Activated T-cell treated with anti-CD3 and anti-CD28 coated beads, Interleukin-2, amount 50 U/mL, for 4 hours (primary cell): ENCODE measurements at places on chromosomes 5 and 9.

DNA sequence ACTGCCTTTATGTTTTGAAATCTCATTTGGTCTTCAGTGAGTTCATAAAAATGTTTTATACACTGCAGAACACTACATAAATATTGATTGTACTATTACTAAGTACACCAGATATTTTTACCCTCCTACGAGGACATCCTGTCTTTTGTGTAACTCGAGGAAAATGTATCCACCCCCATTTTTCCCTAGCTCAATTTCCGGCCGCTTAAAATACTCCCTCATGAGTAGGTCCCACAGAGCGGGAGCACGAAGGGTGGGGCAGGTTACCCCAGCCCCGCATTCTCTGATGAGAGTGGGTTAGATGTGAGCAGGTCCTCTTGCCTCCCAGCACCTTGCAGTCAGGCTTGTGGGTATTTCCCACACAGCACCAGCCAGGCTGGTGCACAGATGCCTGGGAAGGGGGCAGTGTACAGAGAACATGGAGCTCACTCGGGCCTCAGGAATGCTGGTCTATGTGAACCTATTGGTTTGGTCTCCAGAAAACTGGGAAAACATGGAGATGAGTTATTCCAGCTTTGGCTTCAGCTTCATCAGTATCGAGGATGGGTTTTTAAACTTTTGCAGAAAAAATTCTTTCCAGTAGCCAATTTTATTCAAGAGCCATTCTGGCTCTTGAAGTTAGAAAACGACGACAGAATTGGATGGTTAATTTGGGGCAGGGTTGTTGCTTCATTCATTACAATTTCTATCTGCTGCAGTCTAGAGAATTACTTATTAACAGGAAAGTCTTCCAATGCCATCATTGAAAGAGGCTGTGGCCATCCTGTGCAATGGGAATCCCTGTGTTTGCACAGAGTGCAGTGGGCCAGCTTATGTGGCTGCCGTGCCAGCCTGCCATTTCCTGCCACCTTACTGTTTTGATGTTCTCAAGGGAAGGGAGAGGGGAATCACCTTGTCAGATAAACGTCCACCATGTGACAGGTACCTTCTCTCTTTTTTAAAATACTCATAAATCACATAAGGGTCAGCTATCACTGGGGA lies 73.2 kb downstream of the WDR41 start:
- no peak for DNase-seq

DNA sequence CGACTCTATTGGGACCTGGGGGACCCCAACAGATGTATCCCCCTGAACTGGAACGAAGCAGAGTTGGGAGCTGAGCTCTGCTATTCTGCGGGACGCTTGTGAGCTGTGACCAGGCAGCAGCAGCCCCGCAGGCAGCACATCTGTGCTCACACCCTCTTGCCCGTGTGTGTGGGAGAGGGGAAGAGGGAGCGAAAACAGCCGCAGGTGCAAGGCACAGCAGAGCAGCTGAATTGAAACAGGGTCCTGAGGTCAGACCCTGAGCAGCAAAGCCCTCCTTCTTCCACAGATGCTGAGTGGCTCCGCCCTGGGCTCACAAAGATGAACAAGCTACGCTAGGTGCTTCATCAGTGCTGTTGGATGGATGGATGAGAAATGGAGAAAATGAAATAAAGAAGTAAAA lies 198.7 kb downstream of the HSPA4 start:
- no peak for DNase-seq

- DNase-seq = no peak
These were observed 32.5 kb upstream of the TIFAB start for GRCh38 chr5:135484674-135485086.

DNA sequence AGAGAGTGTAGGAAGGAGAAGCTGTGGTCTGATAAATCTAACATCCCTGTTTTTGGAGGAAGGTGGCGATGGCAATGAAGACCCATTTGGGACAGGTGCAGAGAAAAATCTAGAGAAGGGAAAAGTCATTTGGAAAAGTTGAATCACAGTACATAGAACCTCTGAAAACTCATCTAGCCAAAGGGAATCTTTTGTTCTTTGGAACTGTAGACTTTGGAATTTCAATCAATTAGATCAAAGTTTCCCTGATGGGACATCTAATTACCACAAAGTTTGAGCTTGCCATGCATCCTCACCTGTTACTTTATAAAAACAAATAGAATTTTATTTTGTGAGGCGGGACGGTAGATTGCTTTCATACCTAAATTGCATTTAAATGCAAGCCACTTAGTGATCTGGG lies 294.9 kb downstream of the TRPM3 start:
- DNase-seq = no peak

GRCh38 chr9:116087751-116088194 lies 65.8 kb upstream of the PAPPA start:
- DNase-seq = no peak

- no peak for DNase-seq
These were observed 371.0 kb downstream of the CSNK1G3 start for GRCh38 chr5:123882965-123883345.

DNA sequence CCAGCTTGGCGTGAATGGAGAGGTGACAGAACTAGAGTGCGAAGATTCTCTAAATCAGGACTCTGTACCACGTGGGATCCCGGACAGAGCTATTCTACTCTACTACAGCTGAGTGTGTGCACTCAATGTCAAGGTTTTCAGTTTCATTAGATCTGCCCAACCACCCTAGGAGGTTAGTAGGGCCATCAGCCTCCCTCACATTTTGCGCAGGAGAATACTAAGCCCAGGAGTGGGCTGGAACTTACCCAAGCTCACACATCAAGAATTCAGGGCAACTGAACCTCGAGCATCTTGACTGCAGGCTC lies 68.3 kb upstream of the TBC1D2 start:
- DNase-seq = no peak

DNA sequence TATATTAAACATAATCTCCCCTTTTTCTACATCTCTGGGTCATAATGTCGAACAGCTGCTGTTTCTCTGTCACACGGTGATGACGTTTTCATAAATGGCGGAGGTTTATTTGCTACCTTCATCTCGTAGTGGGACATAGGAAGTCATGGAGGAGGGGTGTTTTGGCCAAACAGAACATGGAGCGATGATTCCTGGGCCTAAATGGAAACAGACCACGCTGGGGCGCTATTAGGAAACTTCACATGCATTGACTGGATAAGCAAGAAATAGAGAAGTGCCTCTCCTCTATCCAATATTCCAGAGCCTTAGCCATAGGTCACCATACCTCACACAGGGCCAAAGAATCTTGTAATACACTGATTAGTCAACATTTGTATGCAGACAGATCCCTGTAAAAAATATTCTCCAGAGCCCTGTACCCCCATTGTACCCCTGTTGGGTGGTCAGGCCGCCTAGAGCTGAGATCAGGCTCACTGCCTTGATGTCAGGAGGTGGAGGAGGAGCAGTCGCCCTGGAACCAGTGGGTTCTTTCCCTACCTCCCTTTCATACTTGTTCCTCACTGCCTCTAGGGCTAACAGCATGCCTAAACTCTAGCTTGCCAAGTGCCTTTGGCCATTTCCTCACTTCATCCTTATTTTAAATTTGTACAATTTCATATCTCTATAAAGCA lies 77.8 kb upstream of the SPIN1 start:
- no peak for DNase-seq

GRCh38 chr5:153456354-153456753 lies 34.1 kb upstream of the GRIA1 start:
- DNase-seq = no peak

DNA sequence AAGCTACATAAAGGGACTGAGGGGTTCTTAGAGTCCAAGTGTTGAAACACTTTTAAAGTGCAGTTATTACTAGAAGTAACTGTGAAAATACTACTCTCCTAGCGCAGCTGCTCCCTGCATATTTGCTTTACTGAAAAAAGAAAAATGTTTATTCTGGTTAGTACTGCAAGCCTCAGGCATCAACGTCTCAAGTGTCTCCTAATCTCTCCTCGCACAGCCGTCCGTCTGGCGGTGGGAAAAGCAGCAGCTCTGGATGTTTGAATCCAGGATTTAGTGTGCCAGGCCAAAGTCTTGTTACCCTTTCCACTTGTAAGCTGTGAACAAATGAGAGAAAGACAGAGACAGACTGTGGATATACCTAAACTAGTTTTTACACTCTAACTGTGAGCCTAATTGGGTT lies 31.1 kb downstream of the RORB start:
- DNase-seq = no peak

- no peak for DNase-seq
These were observed 771 bp upstream of the TMEM171 start for GRCh38 chr5:73119451-73120157.

DNA sequence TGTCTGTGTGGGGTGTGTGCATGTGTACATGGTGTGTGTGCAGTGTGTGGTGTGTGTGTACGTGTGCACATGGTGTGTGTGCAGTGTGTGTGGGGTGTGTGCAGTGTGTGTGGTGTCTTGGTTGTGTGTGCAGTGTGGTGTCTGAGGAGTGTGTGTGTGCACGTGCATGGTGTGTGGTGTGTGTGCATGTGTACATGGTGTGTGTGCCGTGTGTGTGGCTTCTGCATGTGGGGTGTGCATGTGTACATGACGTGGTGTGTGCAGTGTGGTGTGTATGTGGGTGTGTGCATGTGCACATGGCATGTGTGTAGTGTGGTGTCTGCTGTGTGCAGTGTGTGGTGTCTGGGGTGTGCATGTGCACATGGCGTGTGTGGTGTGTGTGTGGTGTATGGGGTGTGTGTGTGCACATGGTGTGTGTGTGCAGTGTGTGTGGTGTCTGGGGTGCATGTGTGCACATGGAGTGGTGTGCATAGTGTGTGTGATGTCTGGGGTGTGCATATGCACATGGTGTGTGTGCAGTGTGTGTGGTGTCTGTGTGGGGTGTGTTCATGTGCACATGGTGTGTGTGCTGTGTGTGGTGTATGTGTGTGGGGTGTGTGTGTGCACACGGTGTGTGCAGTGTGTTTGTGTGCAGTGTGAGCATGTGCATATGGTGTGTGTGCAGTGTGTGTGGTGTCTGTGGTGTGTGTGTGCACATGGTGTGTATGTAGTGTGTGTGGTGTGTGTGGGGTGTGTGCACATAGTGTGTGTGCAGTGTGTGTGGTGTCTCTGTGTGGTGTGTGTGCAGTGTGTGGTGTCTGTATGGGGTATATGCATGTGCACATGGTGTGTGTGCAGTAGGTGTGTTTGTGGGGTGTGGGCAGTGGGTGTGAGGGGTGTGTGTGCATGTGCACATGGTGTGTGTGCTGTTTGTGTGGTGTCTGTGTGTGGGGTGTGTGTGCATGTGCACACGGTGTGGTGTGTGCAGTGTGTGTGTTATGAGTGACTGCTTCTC lies 40.6 kb upstream of the ZNG1F start:
- DNase-seq = no peak

- DNase-seq = no peak
These were observed 24.8 kb upstream of the TOMM5 start for GRCh38 chr9:37617161-37617560.

DNA sequence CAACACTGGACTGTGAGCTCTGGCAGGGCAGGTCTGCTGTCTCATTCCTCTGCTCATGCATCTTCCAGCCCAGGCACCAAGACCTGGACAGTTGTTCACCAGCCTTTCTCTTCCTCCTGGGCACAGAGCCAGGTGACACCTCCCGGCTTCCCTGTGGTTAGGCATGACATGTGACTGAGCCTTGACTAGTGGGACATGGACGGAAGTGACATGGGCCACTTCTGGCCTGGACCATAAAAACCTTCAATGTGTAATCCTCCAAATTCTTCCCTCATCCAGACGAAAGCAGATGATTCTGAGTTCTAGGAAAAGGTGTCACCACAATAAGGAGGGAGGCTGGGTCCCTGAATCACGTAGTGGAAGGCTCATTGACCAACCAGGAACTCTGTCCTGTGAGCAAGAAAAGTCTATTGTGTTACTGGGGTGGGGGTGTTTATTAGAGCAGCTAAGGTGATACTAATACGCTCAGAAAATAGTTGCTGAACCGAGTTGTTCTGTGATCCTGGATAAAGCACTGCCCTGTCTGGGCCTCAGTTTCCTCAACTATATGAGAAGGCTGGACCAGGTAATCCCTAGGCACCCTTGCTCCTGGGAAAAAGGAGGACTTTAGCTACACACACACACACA lies 26.6 kb upstream of the CRB2 start:
- no peak for DNase-seq

DNA sequence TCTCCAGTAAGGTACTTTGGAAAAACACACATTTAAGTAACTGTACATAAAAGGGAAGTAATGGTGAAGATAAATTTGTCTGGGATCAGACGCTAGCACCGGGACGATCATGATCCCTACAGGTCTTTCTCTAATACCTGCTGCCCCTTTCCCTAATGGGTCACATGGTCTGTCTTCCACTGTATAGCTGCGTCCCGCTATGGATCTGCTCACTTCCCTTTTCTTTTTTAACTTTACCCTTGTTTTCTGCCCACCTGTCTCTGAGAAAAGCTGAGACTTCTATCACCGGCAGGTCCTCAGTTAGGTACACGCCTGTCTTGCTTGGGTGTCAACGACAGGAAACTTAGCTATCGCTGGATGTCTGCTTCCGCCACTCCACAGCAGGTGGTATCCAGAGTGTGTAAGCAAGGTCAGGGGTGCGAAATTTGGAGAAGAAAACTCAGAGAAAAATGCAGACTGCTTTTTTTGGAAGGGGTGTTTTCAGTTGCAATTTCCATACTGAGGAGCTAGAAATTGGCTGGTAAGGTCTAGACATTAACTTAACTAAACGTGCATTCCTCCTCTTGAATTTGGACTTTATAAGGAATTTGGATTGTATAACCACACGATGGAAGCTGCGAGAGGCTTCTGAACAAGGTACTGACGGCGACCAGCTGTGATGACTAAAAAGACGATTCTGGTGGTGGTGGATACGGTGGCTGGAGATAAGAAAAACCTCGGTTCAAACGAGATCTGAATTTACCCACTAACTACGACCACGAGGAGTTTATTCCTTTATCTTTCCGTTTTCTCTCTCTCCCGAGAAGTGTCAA lies 1.1 kb upstream of the ICE1 start:
- DNase-seq = peak; percentile 12

GRCh38 chr9:131289301-131290035 lies at the start of gene PLPP7:
Gene PLPP7 (plus strand): TSS chr9:131289723. CDS start chr9:131289998, 275 bp downstream.
- DNase-seq = no peak

GRCh38 chr5:58739051-58739450 lies 156.2 kb downstream of the RAB3C start:
- no peak for DNase-seq

DNA sequence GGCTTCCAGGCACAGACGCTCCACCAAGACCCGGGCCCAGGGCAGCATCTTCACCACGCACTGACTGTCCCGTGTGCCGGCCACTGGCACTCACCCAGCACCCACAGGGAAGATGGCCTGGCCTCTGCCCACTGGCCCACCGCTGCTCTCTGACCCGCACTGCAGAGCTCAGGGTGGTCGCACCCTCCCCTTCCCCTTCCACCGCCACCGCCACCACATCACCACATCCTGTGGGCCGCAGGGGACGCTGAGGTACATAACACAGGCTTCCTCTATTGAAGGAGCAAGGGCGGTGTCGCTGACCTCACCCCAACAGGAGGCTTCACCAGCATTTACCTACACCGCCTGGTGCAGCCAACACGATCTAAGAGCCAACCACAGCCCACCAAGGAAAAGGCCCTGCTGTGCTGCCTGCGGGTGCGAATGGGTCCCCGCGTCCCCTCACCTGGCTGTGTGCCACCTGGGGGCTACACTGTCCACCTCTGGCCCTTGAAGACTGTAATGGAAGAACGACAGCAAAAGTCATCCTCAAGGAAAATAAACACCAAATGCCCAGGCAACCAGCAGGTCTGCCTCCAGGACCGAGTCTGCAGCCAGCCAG lies 101.8 kb downstream of the CAMSAP1 start:
- no peak for DNase-seq

GRCh38 chr9:78325846-78326360 lies 29.0 kb downstream of the PSAT1 start:
- DNase-seq = no peak
